ENCODE measurements at places on chromosomes 12 and 14.

DNA sequence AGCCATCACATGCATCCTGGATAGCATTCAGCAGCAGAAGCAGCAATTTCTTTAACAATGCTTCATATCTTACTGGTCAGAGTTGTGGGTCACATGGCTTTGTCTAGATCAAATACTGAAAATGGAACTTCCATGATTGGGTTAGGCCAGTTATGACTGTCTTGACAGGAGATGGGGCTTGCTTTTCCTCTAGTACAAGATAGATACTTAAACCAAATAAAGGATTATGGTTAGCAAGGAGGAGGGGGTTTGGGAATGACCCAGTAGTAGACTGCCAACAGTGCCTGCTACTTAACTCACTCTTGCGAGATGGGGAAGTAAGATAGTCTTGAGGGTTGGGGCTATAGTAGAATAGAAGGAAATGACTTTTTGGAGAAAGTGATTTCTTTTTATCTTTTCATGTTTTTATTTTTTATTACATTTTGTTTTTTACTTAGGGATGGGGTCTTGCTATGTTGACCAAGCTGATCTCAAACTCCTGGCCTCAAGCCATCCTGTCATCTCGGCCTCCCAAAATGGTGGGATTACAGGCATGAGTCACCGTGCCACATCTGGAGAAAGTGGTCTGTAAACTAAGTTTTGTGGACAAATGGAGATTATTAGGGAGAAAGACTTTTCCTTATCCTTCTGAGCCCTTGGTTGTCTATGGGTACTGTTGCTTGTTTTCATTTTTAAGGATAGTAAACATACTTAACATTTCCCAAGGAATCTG is 37.6 kb downstream of the WNK1 start:
- no peak for DNase-seq

DNA sequence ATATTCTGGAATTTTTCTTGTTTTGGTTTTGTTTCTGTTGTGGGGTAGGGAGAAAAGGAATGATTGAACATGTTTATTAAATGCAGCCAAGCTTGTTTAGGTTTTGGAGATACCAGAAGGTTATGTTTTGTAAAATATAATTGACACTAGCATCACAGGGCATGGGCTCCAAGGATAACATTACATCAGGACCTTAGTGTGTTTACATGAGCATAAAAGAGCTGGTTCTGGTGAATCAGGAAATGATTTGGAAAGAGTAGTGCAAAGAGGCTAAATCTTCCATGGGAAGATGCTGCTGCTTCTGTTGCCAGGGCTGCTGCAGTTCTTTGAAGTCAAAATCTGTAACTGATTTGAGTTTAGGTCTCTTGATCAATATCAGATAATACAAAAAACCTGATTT is 118.7 kb downstream of the ETNK1 start:
- DNase-seq, result no peak

- no peak for DNase-seq
These were observed 58.8 kb upstream of the ACTN1 start for GRCh38 chr14:69037790-69038454.

DNA sequence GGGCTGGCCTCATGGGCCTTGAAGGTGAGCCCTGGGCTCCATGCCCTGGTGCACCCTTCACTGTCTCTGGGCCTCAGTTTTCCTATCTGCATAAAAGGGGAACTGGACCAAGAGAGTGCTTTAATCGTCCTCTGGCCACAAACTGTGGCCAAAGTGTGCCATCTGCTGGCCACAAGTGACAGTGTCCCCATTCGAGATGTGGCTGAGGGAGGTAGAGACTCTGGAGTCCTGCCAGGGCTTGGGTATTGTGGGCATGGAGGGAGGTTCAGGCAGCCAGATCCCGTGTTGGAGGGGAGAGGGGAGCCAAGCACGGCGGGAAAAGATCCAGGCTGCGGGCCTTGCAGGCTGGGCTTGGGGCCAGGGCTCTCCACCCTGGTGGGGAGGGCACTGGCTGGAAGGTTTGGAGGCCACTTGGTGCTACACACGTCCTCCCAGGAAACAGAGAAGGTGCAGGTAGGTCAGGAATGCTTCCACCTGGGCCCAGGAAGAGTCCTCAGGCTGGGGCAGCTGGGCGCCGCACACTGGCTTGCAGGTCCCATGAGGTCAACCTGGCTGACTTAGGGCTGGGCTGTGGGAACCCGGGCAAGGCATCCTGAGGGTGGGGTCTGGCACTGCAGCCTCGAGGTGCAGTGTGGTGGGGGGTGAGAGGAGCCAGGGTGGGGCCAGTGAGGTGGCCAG is 7.3 kb upstream of the KIF26A start:
- DNase-seq, result no peak

- DNase-seq, result no peak
These were observed 15.8 kb upstream of the PPM1A start for GRCh38 chr14:60233251-60233650.

GRCh38 chr12:50520416-50521207 is 15.8 kb downstream of the DIP2B start:
- DNase-seq, result no peak

GRCh38 chr14:65472189-65472588 is 59.7 kb downstream of the FUT8 start:
- DNase-seq, result no peak

GRCh38 chr12:51682981-51683380 is 91.9 kb downstream of the SCN8A start:
- DNase-seq, result no peak

DNA sequence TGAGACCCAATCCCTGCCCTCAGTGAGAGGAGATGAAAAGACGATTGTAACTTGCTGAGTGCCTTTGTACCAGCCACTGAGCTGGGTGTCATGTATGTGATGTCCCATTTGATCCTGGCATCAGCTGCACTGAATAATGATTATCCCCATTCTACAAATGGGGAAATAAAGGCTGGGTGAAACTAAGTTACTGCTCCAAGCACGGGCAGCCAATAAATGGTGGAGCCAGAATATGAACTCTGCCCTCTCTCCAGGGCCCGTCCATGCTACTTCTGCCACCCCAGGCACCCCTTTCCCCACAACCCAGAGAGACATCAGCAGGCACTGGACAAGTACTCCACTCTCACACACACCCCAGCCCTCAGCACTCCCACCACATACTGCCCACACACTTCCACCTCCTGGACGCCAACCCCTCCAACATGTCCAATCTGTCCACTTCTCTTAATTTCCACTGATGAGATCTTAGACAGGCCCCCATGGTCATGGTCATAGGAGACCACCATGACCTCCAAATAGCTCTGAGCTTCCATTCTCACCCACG is 115.8 kb downstream of the DICER1 start:
- no peak for DNase-seq

GRCh38 chr12:22110176-22110575 is 64.2 kb downstream of the CMAS start:
- DNase-seq, result no peak

DNA sequence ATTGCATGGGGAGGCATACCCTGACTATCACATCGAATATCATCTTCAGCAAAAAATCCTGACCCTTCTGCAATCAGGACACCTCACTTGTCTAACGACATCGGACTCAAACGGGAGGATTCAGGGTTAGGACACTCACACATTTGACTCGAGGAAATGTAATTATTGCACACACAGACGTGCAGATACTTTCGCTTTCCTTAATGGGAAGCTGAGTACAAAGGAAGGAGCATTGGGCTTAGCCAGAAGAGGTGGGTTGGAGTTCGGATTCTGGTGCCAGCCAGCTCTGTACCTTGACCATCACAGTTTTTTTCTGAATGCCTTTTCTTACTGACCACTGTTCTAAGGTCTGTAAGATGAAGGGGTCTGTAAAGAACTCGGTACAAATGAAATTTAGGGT is 260.4 kb downstream of the GALC start:
- no peak for DNase-seq

DNA sequence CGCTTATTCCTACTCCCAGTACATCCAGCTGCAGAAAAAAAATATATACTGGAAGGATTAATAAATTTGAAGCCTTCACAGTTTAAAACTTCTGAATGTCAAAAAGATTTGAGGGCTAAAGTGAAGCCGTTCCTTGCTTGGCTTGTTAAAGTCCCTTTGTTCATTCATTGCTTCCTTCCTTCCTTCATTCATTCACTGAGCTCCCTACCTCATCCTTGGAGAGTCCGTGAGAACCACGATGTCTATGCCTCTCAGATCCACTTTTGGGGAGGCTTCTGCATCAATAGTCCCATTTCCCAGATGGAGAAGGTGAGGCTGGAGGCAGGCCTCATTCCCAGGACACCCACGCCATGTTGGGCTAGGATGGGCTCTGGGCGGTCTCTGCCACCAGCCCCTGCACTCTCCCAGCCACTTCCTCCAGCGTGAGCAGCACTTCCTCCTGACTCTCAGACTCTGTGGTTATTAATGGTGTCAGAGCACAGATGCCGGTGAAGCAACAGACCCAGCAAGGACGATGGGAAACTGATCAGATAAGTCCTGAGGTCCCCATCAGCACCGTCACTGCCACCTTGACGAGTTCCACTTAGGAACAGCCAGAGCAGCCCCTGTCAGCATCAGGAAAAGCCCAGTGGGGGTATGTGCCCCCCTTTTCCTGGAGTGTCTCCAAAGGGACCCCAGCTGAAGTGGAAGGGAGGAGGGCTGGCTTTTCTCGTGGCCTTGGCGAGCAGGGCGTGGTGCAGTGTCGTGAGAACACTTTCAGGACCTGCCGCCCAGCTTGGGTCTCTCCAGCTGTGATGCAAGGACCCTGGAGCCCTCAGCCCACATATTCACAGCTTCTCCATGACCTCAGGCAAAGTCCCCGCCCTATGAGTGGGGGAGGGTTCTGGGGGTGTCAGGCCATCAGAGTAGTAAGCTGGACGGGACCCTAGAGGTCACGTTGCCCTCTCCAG is 21.2 kb downstream of the ASB2 start:
- no peak for DNase-seq

- no peak for DNase-seq
These were observed 80.4 kb upstream of the KCNA1 start for GRCh38 chr12:4829161-4829792.

GRCh38 chr14:90319634-90320541 is 11.9 kb downstream of the NRDE2 start:
- no peak for DNase-seq
